ENCODE measurements at places on chromosomes 1 and 21. TPM values are rescaled to one million over a fixed set of nuclear protein-coding genes. Genes with fewer than 3 reads are reported as not detected.
A peak's percentile ranks its signal among the peaks of the same experiment; 100 is the strongest.

The ARTN gene
- 1.0 TPM for total RNA-seq

- no peaks in the 10 kb centered on the region for H3K4me1 ChIP-seq
- 0 out of 2 replicates have a peak, but pooled peaks cover 2% of the 10 kb centered on the region for H3K27me3 ChIP-seq
- H3K36me3 ChIP-seq: no peaks in the 10 kb centered on the region
- no peak for DNase-seq
- H3K27ac ChIP-seq: no peak overlapping the region
Measured at GRCh38 chr1:14625572-14625971, 27.1 kb downstream of the KAZN start.

GRCh38 chr1:36739703-36740289 lies 257.1 kb upstream of the CSF3R start:
- peaks cover 4% of the 10 kb centered on the region for H3K27me3 ChIP-seq
- no peak overlapping the region for H3K27ac ChIP-seq
- DNase-seq: no peak
- no peak overlapping the region for H3K4me3 ChIP-seq

- H3K36me3 ChIP-seq: no peaks in the 10 kb centered on the region
- H3K27me3 ChIP-seq: no peaks in the 10 kb centered on the region
- H3K4me3 ChIP-seq: no peak overlapping the region
- no peaks in the 10 kb centered on the region for H3K4me1 ChIP-seq
Measured at GRCh38 chr1:18721041-18721440, 90.4 kb downstream of the PAX7 start.

DNA sequence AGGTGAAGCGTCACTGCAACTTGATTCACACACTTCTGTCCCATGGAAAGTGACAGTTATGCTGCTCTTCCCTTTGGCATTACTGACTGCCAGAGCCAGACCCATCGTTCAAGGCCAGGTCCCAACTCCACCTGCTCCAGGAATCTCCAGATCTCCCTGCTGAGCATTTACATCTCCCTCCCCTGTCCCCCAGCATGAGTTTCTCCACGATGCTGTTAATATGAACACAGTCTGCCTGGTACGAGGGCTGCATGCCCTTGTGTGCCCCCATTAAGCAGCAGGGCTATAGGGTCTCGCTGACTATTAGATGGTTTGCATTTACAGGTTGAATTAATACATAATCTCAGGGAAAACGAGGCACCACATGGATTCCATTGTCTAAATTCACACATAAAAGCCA lies 4.3 kb downstream of the F3 start:
- no peaks in the 10 kb centered on the region for H3K4me1 ChIP-seq
- no peak overlapping the region for H3K4me3 ChIP-seq
- DNase-seq: no peak
- no peaks in the 10 kb centered on the region for H3K27me3 ChIP-seq
- H3K27ac ChIP-seq: no peak overlapping the region

DNA sequence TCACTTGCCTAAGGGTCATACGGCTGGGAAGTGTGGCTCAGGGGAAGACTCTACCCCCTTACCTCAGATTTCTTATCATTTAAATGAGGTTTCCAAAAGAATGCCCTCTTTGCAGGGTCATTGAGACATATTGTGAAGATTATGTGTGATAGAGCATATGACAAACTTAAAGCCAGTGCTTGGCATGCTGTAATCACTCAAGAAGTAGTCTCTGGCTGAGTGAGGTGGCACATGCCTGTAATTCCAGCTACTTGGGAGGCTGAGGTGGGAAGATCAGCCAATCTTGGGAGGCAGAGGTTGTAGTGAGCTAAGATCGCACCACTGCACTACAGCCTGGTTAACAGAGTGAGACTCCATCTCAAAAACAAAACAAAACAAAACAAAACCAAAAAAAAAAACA lies 7.5 kb upstream of the LDLRAD2 start:
- no peak overlapping the region for H3K4me3 ChIP-seq

- H3K4me1 ChIP-seq: peaks cover 49% of the 10 kb centered on the region
- H3K36me3 ChIP-seq: no peaks in the 10 kb centered on the region
- H3K27ac ChIP-seq: peak overlapping the region; percentile 95
- H3K27me3 ChIP-seq: no peaks in the 10 kb centered on the region
Measured at GRCh38 chr1:26788836-26789611, 1.3 kb downstream of the PIGV start.

GRCh38 chr1:84492726-84493125 lies 13.5 kb upstream of the SPATA1 start:
- H3K27me3 ChIP-seq: no peaks in the 10 kb centered on the region
- no peak for DNase-seq
- H3K36me3 ChIP-seq: peaks cover 75% of the 10 kb centered on the region
- no peak overlapping the region for H3K4me3 ChIP-seq
- H3K27ac ChIP-seq: no peak overlapping the region
- peaks cover 3% of the 10 kb centered on the region for H3K4me1 ChIP-seq

The ESRRG gene
- total RNA-seq: not detected

DNA sequence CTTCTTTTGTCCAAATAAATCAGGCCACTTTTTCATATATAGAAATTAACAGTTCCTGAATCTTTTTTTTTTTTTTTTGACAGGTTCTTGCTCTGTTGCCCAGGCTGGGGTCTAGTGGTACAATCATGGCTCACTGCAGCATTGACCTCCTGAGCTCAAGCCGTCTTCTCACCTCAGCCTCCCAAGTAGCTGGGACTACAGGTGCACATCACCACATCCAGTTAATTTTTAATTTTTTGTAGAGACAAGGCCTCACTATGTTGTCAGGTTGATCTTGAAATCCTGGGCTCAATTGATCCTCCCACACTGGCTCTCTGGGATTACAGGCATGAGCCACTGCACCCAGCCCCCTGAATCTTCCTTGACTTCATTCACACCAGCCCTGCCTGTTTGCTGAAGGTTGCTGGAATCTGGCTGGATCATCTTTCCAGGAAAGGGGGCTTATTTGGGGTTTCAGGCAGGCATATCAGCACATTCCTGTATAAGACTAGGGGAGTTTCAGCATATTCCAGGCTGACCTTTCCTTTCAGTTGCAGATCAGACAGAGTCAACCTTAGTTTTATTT lies 78.2 kb upstream of the ARHGAP29 start:
- H3K4me1 ChIP-seq: no peaks in the 10 kb centered on the region
- no peaks in the 10 kb centered on the region for H3K36me3 ChIP-seq
- no peak overlapping the region for H3K4me3 ChIP-seq
- H3K27me3 ChIP-seq: no peaks in the 10 kb centered on the region

DNA sequence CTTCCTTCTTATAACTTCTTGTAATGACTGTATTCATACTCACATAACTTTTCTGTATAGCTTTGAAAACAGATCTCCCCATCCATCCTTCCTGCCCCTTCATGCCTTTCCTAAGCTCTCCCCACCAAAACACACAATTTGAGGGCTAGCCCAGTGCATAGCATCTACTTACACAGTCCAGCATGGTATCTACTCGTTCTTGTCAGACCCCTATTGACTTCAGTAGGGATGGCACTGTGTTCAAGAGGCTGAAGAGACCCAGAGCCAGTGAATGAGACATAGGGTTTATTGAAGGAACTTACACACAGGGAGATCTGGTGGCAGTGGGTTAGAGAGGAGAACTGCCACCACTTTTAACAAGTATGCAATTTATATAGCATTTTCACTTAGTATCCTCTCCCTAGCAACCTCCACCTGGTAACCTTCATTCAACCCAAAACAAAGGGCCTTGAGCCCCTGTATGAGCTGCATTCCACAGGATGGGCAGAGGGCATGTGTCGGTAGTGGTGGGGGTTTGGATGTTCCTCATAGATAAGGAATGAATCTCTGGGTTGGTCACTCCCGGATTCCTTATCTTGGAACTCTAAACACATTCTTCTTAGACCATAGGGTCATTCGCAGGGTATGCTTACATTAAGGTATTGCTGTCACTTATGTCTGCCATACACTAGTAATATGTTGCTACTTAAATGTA lies 64.9 kb upstream of the GNG12 start:
- H3K36me3 ChIP-seq: no peaks in the 10 kb centered on the region
- no peaks in the 10 kb centered on the region for H3K4me1 ChIP-seq
- no peak overlapping the region for H3K27ac ChIP-seq
- H3K27me3 ChIP-seq: no peaks in the 10 kb centered on the region
- H3K4me3 ChIP-seq: no peak overlapping the region
- no peak for DNase-seq

DNA sequence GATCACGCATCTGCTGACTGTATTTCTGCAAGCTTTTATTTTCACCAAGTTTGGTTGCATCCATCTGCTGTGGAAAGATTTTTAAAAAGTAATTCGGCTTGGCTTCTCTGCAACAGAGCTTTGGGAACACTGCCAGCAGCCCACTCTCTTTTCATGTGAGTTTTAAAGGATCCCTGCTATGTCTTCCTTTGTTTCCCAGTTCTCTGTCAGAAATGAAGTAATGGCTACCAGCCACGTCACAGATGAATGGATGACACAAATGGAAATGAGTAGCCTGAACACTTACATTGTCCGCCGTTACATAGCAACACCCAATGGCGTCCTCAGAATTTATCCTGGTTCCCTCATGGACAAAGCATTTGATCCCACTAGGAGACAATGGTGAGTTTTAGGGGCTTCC lies 80.6 kb upstream of the RAVER2 start:
- H3K4me3 ChIP-seq: no peak overlapping the region
- H3K4me1 ChIP-seq: no peaks in the 10 kb centered on the region
- no peaks in the 10 kb centered on the region for H3K36me3 ChIP-seq
- DNase-seq: no peak
- H3K27ac ChIP-seq: no peak overlapping the region

DNA sequence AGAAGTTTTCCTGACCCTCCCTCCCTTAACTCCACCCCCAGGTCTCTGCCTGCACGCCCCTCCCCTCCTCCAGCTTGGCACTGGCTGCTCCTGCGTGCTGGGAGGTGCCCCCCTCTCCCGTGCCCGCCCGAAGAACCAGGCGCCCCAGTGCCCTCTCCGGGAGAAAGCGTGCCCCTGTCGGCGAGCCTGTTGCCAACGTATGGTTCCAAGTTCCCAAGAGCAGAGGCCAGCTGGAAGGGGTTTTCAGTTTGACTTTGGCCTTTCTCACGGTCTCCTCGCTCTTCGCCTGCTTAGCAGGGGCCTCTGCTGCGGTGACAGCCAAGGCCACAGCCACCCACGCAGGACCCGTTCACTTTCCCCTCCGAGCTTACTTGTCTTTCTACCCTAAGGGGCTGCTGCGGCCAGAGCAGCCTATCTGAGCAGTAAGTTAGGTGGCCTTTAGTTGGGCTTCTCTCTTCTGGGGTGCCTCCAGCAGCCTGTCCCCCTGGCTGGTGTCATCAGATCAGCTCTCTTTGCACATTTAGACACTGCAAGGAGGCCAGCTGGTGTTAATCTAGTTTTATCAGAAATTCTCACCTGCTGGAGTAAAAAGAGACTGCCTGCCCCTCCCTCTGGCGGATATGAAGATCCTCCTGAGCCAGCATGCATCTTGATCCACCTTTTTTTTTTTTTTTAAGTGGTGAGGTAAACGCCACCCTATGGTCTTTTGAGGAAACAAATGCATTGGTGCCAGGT lies 1.5 kb downstream of the STUM start:
- H3K4me3 ChIP-seq: no peak overlapping the region
- no peak overlapping the region for H3K27ac ChIP-seq
- no peaks in the 10 kb centered on the region for H3K36me3 ChIP-seq
- DNase-seq: peak; percentile 72
- H3K4me1 ChIP-seq: peaks cover 28% of the 10 kb centered on the region

GRCh38 chr1:81314513-81315233 lies 486.1 kb upstream of the ADGRL2 start:
- no peak overlapping the region for H3K4me3 ChIP-seq
- H3K4me1 ChIP-seq: no peaks in the 10 kb centered on the region
- H3K27ac ChIP-seq: no peak overlapping the region
- no peaks in the 10 kb centered on the region for H3K27me3 ChIP-seq

DNA sequence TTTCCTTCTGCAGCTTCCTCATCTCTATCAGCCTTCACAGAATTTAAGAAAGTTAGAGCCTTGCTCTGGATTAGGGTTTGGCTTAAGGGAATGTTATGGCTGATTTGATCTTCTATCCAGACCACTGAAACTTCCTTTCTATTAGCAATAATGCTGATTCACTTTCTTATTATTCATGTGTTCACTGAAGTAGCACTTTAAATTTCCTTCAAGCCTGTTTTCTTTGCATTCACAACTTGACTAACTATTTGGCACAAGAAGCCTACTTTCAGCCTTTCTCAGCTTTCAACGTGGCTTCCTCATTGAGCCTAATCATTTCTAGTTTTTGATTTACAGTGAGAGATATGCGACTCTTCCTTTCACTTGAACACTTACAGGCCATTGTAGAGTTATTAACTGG lies 528.5 kb downstream of the PLPP3 start:
- H3K27ac ChIP-seq: no peak overlapping the region
- no peaks in the 10 kb centered on the region for H3K4me1 ChIP-seq
- H3K4me3 ChIP-seq: no peak overlapping the region
- no peak for DNase-seq
- no peaks in the 10 kb centered on the region for H3K27me3 ChIP-seq

The C21orf58 gene
- 13.9 TPM for total RNA-seq

DNA sequence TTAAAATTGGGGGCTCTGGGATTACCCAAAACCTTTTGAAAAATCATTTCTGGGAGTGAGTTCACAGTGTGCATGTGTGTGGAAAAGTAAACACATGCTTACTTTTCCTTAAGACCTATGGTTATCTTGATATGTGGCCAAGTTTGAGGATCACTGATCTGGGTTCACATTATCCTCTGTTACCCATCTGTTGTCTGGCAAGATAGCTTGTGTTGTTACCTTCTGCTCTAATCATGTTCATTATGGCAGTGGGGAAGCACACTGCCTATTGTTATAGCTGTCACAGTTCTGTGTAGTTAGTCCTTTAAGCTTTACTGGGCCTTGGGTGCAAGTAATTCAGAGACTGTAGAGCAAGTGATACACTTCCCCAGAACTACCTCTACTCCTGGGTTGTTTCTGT lies 5.0 kb downstream of the CTBS start:
- no peak for DNase-seq
- H3K27ac ChIP-seq: no peak overlapping the region
- no peaks in the 10 kb centered on the region for H3K27me3 ChIP-seq
- H3K4me3 ChIP-seq: no peak overlapping the region
- H3K4me1 ChIP-seq: peaks cover 18% of the 10 kb centered on the region
- peaks cover 2% of the 10 kb centered on the region for H3K36me3 ChIP-seq

The SHE gene
- not detected for total RNA-seq

The S100A12 gene
- not detected for total RNA-seq

The PROK1 gene
- not detected for total RNA-seq

DNA sequence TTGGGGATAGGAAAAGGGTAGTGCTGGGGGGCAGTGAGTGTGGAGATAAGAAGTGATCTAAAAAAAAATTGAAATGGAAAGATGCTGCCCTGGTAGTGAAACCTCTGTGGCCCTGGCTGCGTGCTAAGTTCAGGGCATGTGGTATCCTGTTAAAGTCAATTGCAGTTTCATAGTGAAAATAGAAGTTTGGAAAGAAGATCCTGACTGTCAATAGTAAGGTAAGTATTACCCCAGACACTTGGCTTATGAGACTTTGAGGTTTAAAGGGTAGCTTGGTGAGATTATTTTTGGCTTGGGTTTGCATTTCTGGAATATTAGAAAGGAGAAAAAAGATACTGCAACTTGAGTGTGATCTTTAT lies 6.8 kb downstream of the ARID1A start:
- no peak overlapping the region for H3K4me3 ChIP-seq
- H3K36me3 ChIP-seq: peaks cover 28% of the 10 kb centered on the region
- peaks cover 99% of the 10 kb centered on the region for H3K4me1 ChIP-seq
- no peak overlapping the region for H3K27ac ChIP-seq

Data from Karpas-422 (cell line).